ENCODE measurements at places on chromosomes 2 and 18.

GRCh38 chr18:53387581-53387980 lies 836.9 kb downstream of the MBD2 start:
- no peak for DNase-seq

- DNase-seq = no peak
These were observed 2.0 kb downstream of the MFSD6 start for GRCh38 chr2:190410166-190410565.

- DNase-seq = no peak
These were observed 4.9 kb downstream of the TANC1 start for GRCh38 chr2:158973116-158973956.

GRCh38 chr2:147628971-147629421 lies 215.8 kb upstream of the ACVR2A start:
- DNase-seq = no peak

DNA sequence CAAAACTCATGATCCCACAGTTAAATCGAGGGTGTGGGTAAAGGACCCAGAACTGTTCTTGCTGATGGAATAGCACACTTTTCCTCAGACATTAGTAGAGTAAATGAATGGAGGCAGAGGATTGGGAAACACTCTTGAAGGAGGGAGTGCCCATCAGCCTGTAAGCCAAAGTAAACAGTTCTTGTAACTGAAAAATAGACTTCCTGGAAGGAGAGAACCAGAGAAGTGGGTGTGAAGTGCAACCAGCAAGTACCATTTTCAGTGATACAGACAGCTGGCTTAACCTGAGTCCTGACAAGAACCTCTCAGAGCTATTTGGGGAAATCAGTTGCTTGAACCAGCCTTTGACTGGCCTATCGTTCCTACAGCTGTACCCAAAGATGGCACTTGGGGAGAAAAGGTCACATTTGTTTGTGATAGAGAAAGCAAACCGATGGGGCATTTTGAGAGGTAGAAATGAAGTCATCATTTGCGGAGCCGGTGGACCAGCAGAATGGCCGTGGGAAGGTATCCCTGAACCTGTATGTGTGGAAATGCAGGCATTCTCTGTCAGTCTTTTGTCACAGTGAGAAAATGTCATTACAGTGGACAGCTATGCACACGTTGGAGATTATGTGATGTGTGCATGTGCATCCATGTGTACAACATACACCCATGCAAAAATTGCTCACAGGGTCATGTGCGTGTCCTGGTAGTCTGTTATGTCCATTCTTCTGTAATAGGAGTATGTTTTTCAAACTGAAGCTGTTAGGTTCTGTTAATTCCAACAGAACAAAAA lies 17.8 kb downstream of the CRIM1 start:
- no peak for DNase-seq

GRCh38 chr18:20997371-20997770 lies 114.2 kb downstream of the ROCK1 start:
- no peak for DNase-seq

- no peak for DNase-seq
These were observed 431.2 kb upstream of the FAM98A start for GRCh38 chr2:34030273-34030672.

DNA sequence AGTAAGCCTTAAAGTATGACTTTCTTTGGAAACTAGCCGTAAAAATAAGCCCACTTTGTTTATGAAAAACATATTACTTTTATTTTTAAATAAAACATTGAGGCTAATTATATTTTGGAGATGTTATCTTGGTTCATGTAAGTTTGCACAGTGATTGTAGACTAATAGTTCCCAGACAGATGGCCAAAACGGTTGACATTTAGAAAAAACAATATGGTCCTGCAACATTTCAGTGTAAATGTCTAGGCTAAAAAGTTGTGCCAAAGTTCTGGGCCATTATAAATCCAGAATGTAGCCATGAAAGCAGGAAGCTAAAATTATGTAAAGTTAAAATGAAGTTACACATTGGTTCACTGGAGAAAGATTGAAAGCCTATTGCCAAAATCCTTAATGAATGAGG lies 43.6 kb downstream of the SLC5A7 start:
- DNase-seq = no peak

GRCh38 chr2:57878171-57878865 lies 168.3 kb upstream of the VRK2 start:
- no peak for DNase-seq

DNA sequence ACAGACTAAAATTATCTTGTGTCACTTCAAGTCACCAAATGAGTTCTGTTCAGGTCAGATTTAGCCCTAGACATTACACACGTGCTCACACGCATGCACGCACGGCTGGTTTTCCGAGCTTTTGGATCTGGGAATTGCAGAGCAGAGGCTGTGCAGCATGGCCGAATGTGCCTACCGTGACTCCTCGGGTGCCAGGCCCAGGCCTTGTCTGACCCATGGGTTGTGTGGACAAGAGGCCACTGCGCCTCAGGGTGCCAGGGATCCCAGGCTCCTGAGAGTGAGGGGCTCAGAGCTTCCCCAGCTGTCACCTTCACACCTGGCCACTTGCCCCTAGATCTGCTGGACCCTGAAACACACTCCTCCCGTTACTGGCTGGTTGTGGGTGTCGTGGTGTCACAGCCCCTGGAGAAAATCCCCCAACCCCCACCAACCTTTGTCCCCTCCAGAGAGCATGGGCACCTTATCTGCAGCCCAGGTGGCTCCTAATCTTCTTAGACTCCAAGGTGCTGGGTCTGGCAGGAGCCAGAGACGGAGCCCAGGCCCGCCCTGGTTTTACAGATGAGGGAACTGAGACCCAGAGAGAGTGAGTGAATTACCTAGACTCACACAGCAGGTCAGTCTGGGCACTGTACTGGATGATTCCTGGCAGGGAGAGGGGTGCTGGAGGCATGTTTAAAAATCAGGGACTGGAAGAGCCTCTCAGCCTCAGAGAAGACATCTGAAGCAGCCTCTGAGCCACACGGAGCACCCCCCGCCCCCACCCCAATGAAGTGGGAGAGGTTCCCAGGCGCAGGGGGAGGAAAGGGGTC lies 56.8 kb downstream of the ATOH8 start:
- DNase-seq = no peak

DNA sequence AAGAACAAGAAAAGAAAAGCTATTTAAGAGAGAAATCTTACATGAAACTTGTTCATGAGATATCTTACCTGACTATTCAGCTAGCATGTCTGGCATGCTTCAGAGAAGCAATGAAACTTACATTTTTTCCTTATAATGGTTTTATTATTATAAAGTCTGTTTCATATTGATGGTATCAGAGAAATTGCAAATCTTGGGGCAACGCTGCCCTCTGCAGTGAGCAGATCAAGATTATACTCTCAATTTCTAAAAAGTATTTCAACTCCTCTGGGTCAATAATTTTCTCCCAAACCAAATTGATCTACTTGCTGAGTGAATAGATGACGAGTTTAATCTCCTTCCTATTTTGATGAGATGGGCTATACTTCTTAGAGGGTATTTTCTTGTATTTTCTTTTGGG lies 235.6 kb downstream of the NUP35 start:
- DNase-seq = no peak

DNA sequence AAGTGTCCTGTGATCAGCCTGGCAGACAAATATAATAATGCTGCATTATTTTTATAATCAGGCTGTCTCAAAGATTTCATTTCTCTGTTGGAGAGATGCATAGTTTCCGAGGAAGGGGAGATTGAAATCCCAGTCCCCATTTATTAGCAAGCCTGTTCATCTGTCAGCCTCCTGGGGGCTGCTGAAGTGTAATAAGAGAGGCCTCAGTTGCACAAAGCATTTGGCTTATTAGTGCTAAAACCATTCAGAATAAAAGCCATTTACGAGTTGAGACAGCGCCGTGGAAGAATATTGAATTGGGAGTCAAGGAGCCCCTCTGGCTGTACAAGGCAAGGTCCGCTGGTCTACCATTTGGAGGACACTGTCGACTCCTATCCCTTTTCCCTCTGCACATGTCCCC lies 6.1 kb downstream of the GPR39 start:
- no peak for DNase-seq

- DNase-seq = no peak
These were observed 141.7 kb downstream of the OTX1 start for GRCh38 chr2:63192169-63192888.

Measured in fibroblast of skin of left quadriceps (primary cell).